CD4-positive, alpha-beta T cell treated with Interleukin-17A for 4 hours (primary cell): ENCODE measurements at places on chromosomes 1 and 21.
A peak's percentile ranks its signal among the peaks of the same experiment; 100 is the strongest.

DNA sequence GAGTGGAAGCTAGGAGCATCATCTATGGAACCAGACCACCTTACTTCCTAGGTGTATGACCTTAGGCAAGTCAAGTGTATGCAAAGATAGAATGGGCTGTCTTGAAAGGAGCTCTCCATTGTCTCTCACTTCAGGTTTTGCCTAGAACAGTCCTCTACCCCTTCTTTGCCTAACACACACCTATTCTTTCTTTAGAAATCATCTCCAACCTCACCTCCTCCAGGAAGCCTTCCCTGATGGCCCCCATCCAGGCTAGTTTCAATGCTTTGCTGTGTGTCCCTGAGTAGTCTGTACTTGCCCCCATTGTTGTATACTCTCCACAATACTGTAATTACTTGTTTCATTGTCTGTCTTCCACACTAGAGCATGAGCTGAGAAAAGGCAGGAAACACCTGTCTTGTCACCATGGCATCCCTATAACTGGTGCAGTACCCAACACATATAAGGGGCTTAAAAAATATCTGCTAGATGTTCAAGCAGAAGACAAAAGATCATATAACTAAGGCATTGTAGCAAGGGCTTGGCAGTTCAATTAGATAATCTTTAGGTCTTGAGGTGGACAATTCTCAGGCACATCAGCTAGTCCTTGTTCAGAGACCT, 83.0 kb downstream of the RRAGC start:
- DNase-seq = no peak

DNA sequence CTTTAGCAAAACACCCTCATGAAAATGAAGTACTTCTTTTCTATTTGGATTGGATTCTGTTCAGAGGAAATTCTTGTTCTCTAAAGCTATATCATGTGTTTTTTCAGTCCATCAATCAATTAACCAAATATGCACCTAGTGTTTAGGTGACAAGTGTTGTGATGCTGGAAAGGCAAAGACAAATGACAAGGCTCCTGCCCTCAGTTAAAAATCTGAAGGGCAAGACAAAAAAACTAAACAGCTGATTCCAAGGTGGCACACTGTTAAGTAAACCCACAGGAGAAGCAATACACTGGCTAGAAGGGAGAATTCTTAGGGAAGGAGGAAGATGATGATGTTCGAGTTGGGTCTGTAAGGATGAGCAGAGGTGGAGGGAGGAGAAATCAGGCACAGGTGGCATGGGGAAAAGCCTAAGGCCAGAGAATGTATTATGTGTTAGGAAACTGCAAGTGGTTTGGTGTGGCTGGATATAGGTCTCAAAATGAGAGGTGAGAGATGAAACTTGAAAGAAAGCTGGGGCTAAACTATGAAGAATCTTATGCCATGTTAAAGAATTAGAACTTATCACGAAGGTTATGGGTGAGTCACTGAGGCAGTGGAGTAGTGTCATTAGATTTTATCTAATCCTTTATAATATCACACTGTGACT, 51.8 kb upstream of the GFI1 start:
- peak; percentile 31 for DNase-seq

GRCh38 chr1:161083748-161084596, 5.4 kb downstream of the NECTIN4 start:
- DNase-seq = no peak

DNA sequence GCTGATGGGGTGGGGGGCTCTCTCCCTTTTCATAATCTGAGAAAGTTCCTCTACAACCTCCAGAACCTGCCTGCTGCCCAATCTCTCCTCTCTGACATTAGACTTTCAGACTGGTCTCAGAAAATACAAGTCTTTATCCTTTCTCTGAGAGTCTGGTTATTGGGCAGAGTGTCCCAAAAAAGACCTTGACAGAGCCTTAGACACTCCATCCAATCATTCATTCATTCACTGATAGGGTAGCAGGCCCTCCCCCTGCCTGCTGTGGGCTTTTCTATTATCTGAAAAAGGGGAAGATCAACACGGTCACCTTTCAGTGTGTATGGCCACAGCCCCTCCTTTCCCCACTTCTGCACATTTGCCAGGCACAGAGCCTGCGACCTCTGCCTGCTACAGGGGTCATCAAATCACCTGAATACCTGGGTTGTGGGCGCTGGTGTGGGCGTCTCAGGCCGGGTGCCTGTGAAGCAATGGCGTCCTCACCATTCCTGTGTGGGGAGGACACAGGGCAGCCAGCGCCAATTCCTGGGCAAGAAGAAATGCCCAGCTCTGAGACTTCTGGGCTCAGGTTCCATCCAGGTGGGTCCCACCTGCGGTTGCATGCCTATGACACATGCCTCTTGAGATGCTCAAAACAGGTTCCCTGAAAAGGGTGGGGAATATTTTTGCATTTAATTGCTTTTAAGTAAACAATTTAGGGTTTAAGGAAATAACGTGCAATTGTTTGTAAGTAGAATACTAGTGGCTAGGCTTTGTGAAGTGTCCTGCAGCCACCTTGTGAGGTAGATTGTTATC, 52.8 kb downstream of the ELK4 start:
- no peak for DNase-seq

GRCh38 chr21:41294548-41295231, 21.9 kb upstream of the FAM3B start:
- DNase-seq = no peak

DNA sequence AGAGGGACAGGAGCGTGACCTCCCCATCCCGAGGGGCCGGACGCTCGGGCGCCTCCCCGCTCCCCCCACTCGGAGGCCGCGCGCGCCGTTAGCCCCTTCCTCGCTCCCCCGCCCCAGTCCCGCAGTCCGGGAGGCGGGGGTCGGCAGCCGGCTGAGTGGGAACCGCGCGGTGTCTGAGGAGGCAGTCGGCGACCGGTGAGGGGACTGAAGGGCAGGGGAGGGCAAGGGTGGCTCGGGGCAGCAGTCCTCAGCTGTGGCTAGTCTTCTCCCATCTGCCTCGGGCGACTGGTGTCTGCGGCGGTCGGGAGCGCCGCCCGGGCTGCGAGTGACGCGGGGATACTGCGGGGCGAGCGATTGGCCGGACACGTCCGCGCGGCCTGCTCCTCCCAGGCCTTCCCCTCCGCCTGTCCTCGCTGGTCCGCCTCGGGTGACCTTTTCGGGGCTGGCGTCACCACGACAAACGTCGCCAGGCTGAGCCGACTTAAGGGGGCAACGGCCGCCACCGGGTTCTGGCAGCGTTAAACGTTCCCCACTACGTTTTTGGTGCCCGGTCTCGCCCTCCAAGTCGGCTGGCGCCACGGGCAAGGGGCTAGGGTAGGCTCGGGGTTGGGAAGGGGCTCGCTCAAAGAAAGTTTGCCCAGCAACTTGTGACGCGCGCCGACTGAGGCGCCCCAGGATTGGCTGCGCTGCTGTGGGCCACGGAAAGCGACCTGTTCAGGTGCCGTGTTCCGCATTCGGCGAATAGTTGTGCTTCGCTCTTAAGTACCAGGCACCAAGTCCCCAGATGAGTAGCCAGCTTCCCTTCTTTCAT, 538 bp downstream of the ZNF672 start:
- DNase-seq = peak; percentile 90

- DNase-seq = no peak
These were observed 367.2 kb downstream of the PLPP3 start for GRCh38 chr1:56212143-56212542.

- peak; percentile 54 for DNase-seq
These were observed 47.3 kb downstream of the UBIAD1 start for GRCh38 chr1:11320153-11320936.

GRCh38 chr1:48048064-48048463, 50.9 kb upstream of the TRABD2B start:
- no peak for DNase-seq

- no peak for DNase-seq
These were observed 12.0 kb upstream of the RYR2 start for GRCh38 chr1:237029850-237030535.

DNA sequence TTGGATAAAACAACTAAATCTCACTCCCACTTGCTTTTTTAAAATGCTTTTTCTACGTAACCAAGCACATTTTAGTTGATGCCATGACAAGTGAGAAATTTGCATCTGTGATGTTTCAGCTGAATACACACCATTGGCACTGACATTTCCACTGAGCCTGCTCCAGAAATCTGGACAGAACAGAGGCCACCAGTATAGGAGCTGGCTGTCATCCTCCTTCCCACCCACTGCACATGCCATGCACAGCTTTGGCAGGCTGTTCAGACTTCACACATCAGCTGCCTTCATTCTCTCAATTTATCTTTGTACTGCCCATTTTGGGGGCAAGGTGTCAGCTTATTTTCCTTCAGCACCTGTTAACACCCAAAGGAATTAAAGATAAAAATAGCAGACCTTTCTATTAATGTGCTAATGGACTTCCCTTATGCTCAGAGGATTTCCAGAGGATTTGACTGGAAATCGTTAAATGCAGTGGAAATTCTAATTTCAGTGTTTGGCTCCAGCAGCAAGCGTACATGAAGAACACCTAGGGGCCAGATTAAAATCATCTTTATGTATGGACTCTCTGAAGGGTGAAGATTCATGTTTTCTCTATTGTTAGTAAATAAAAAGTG, 12.9 kb upstream of the PODN start:
- no peak for DNase-seq

DNA sequence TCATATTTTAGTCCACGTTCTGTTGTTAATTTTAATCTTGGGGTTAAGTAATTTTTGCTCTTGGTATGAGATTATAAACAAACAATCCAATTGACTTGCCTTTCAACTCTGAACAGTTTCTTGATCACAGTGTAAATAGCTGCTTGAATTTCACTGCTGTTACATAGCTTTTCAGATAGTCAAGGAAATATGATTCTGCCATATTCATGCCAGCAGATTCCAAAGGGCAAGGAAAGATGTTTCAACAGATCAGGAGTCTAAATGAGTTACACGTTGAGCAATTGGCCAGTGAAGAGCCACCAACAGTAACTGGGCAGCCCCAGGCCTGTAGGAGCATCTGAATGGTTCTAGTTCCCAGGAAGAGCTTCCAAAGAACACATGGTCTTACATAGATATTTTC, 93.6 kb downstream of the LEPR start:
- no peak for DNase-seq

DNA sequence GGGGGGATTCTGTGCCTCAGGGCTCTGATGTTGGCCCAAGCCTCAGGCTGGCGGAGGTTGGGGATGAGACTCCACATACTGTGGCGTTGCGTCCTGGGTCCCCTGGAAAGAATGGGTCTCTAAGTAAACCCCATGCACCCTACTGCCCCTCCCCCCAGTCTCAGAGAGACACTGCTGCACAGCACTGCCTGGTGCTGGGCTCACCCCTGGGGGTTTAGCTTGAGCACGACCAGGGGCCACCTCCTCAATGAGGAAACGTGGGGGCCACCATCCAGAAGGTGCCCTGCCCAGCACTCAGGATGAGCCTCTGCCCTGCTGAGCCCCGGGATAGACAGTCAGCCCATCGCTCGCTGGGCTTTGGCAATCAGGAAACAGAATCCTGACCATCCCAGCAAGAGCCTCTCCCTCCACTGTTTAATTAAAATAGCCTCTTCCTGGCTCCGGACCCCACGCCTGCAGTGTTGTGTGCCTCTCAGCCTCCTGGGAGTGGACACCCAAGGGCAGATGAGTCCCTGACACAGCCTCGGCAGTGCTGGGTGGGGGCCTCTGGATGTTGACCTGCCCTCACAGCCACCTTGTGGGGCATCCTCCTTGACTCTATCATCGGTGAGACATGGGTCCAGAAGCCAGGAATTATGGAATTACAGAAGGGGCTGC, 3.5 kb upstream of the KRTAP10-4 start:
- no peak for DNase-seq

DNA sequence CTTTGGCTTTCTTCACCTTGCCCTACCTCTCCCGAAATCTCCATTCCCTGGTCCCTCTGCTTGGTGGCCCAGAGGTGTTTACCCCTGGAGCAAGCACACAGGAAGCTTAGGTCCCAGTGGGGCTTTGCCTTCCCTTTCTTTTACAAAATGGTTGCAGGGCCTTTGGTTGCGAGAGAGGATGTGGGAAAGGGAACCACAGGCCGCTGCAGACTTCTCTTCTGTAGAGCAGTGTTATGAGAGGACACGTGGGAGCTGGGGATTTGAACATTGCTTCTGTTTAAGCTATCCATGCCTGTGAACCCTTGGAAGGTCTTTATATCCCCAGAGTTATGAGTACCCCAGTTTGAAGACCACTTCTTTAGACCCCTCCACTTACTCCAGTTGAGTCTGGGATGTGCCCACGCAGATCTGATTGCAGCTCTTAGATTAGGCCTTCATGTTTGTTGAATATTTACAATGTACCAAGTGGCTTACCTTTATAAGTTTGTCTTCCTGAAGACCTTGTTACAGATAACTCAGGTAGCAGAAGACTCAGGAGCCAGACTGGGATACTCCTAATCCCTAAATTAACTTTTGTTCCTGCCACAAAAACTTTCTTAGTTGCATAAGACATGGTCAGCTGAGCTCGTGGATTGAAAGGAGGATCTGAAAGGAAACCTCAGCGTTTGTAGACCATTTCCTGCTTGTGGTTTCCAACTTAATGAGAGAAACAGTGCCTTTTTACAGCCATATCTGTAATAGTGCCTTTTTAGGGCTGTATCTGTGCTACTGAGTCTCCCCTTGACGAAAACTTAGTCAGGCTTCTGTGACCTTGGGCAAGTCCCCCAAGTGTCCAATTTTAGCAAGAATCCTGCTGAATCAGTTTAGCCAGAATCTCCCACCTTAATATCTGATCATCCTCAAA, 21.9 kb upstream of the IVNS1ABP start:
- DNase-seq = peak; percentile 58

DNA sequence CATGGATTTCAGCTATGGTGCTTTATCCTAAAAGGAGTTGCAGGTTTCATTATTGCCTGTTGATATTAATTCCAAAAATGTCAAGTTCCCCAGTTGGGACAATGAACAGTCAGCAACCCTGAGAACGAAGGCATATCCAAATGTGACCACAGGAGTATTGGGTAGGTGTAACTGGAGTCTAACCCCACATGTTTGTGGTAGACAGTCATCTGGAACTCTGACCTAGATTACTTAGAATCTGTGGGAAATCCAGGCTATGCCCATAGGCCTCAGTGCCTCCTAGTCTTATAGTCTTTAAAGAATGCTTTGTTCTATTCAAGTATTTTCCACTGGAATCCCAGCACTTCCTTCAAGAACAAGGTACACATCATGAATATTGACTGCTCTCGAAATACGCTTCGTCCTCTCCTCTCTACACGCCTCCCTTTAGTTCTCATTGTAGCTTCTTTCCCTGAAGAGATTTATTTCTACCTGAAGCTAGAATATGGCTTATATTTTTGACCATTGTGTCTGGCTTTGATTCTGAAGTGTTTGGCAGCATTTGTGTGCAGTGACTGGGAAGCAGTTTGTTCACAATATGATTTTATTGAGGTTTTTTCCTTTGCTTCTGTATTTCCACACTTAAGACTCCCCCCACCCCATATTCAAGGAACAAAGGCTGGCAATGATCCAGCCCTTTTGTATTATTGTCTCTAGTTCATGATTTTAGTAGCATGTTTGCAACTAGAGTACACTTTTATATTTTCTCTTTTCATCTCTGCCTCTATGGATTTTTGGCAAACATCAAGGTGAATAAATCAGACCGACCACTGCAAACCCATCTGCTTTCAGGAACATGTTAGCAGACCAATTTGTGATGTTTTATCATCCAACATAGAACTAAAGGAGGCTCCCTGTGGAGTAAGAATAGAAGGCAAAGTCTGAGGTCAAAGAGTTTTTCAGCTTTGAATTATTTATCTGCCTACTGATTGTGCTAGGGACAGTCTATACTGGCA, 178.6 kb downstream of the GPR52 start:
- DNase-seq = no peak

- DNase-seq = no peak
These were observed 86.3 kb downstream of the MPZL1 start for GRCh38 chr1:167808104-167808503.
